Upper lobe of left lung (tissue), 6 donors: ENCODE measurements at places on chromosomes 1 and 21.

DNA sequence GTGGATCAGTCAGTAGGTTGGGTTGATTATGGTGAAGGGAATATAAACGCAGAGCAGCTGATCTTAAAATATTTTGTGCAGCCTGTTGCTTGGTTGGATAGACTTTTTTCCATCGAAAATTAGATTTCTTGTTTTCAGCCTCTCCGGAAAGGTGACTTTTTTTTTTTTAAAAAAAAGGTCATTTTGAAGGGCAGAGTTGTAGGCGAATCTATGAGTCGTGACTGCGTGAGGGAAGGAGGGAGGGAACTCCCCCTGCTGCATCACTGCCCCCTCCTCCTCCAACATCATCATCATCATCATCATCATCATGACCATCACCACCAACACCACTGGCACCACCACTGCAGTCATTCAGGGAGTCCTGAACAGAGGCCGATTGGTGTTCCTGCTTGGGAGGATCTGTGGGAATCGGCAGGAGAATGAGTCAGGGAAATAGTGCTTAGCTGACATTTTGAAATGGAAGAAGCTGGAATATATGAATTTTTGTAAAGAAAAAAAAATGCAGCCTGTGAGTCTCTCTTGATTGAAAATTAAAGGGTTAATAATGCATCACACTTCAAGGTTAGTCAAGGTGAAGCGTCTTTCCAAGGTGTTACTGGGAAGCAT is 1.2 kb downstream of the ATP1B1 start:
- DNase-seq: no peak

DNA sequence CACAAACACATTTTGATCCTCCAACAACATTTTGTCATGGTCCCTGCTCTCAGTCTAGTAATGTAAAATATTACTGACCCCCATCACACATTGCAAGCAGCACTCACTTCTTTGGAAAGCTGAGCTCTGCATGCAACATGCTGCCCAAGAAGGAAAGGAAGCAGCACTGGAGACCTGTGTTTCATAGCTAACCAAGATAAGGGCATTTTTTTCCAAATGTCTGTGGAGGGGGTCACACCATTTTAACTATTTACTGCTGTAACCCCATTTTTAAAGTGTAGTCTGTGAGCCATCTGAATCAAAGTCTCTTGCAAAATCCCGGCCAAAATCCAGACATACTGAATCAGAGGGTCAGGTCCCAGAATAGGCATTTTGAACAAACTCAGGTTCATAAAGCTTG is 4.5 kb upstream of the RASSF5 start:
- no peak for DNase-seq

DNA sequence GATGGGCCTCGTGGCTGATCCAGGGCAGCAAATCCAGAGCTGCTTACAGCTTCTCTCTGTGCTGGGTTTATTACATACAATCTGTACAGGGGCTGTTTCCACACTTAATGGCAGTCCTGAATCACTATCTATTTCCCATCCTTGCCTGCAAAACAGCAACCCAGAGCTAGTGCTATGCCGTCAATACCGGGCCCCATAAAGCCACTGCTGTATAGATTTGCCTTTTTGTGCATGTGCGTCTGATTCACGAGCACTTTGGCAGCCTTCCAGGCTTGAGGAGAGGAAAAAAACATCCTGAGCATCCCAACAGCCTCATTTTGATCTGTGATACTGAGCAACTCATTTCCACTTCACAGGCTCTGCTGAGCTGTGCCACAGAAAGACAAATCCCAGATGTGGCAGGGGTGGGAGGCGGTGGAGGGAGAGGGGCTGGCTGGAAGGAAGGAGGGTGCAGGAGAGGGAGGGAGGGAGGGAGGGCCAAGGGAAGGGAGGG is 65.2 kb upstream of the TARBP1 start:
- peak; percentile 66 for DNase-seq

GRCh38 chr21:40923407-40923806 is 76.4 kb upstream of the DSCAM start:
- no peak for DNase-seq

GRCh38 chr1:18110968-18111367 is 3.4 kb downstream of the IGSF21 start:
- DNase-seq: no peak

DNA sequence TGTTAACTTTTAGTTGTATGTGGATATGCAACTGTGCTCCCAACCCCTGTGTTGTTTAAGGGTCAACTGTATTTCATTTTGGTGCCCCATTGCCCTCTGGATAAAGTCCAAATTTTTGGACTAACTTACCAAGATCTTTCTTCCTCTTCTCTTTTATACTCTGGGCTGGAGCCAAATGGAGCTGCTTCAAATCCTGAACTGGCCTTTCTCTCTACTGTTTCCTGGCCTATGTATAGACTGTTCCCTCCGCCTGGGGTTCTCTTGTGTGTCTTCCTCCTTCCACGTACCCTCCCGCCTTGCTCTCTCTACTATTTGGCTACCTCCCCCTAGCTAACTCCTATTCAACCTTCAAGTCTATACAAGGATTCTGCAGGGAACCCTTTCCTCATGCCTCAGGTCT is 8.4 kb upstream of the CDC14A start:
- DNase-seq: no peak

GRCh38 chr1:247241691-247242090 is 14.2 kb upstream of the VN1R5 start:
- no peak for DNase-seq

DNA sequence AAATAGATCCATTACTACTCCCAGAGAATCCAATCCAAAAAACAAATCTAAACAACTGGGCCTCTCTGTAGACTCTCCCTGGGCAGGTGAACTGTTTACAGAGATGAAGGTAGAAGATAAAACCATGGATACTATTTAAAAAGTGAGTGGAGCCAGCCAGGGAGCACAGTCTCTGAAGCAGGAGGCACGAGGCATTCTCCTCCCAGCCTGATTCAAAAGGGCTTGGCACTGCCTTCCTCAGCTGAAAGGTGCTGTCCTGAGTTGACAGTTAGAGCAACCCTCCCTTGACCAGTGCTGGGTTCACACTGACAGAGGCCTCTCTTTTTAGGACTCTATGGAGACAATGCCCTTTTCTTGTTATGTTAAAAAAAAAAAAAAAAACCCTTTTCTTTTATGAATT is 36.8 kb downstream of the HENMT1 start:
- DNase-seq: no peak

- DNase-seq: no peak
Observed at GRCh38 chr1:185453496-185454192, 136.6 kb upstream of the IVNS1ABP start.

DNA sequence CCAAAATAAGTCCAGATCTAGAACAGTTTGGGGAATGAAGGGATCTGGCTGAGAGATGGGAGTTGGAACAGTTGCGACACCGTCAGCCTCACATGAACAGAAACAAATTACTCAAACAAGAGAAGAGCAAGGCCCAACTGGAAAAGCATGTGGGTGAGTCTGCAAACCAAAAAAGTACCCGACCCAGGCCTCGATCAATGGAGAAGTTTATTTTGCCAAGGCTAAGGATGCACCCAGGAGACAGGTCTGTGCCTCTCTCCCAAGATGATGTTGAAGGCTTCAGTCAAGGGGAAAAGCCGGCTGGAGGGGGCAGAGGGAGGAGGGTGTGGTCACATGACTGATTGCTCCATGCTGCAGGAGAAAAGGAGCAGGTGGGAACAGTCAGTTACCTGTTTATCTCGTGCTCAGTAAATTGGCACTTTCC is 42.3 kb downstream of the KRTAP10-1 start:
- DNase-seq: peak; percentile 62

DNA sequence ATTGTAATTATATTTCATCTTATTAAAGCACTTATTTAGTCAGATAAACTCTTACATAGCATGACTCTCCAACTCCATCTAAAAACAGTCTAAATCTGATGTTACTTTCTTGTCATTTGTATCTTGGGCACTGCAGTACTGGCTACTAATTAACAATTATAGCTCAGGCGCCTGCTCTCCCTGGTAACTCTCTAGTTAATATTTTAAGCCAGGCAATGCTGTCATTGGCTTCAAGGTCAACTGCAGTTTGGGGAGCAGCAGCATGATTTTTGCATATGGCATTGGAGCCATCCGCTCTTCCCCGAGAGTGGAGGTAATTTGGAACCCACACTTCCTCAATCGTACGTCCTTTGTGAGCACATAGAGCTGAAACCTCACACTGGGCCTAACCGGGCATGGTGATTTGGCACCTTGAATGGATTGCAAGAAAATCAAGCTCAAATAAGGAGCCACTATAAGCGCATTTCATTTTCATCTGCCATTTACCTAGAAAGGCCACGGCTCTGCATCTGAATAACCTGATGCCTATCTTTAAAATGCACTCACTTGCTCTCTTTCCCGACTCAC is 187.7 kb downstream of the KAZN start:
- DNase-seq: no peak

GRCh38 chr21:42538479-42539275 is 25.0 kb downstream of the SLC37A1 start:
- no peak for DNase-seq

DNA sequence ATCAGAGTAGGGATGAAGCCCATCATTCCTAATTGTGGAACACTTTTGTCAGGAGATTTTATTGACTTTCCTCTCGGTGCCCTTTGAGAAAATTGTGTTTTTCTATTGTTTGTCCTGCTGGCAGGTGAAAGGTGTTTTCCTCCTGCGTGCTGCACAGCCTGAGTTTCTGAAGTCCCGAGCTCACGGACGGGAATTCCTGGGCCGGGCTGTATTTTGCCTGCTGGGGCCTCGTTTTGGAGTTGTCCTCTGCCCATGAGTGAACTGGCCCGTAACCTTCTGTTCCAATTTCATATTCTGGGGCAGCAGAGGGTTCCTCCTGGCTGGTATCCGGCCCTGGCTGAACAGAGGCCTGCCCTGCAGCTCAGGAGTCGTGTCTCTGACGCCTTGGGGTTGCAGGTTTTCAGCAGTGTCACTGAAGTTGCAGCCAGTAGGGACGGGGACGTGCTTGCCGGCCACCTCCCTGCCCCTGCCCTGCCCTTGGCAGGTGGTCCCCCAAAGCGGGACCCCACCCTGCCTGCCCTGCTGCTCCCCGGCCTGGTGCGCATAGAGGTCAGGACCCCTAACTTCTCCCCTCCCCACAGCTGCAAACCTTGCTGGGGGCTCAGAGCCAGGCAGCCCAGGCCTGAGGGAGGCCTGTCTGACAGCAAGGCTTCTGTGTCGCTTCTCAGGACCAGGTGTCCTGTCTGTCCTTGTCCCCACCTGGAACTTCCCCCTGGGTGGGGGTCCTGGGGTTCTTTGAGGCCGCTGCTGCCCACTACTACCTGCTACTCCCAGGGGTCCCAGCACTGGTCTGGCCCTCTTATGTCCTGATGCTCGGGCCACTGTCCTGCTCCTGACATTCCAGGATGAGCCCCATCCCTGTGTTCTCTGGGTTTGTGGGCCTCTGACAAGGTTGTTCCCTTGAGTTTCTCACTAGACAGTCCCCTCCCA is 49.0 kb downstream of the SLX9 start:
- DNase-seq: no peak

- no peak for DNase-seq
Observed at GRCh38 chr1:169479363-169480066, 6.2 kb downstream of the SLC19A2 start.

DNA sequence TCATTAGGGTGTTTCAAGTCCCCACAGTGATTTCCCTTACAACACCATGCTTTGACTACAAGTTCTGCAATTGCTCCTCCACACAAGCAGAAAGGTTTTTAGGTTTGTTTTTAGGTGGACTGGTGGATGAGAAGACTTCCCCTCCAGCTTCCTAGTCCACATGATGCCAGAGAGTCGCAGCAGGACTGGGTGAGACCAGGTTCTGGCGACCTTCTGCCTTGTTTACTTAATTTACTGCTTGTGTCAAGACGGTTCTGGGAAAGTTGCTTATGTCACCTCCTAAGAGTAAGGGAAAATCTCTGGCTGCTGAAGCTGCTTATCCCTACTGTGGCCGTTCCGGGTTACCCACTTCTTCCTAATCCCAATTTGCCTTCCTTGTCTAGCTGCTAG is 76.4 kb downstream of the GLUL start:
- DNase-seq: no peak

- DNase-seq: no peak
Observed at GRCh38 chr21:29114765-29115500, 15.5 kb upstream of the MAP3K7CL start.

GRCh38 chr1:227541129-227541528 is 22.2 kb upstream of the ZNF678 start:
- no peak for DNase-seq

GRCh38 chr1:218139761-218140160 is 145.3 kb upstream of the RRP15 start:
- no peak for DNase-seq

DNA sequence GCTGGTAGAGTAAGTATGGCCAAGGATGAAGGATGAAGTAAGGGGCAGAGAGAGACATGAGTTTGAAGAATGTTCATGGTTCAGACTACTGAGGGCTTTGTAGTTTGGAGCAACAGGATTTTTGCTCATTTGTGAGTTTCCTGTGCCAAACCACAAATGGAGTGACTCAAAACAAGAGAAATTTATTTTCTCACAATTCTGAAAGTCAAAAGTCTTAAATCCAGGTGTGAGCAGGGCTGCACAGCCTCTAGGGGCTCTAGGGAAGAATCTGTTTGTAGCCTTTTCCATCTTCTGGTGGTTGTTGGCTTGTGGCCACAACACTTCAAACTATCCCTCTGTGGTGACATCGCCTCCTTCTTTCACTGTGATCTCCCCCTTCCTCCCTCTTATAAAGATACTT is 58.9 kb downstream of the RHOU start:
- DNase-seq: no peak

DNA sequence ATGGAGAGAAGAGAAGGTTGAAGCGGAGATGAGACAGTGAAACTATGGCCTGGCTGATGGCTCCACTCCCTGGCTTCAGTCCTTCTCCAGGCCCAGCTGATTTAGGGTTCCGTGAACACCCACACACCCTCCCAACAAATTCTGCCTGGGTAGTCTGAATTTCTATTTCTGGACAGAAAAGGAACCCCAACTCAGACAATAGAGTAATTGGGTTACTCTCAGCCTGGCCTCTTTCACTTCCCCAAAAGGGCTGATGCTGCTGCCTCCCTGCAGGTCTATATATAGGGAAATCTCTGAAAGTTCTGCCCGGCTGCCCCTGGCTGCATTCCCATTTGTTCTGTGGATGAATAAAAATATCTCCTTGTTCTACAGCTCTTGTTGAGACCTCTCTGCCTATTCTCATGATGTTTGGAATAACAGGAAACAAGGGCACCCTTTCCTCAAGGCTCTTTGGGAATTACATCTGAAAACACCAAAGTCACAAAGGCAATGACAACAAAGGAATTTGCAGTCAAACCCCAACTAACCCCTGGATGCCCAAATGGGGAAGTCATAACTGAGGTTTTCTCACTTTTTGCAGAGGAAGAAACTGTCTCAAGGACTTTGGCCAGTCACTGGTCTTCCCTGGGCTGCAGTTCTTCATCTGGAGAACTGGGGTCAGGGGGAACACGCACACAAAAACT is 11.4 kb upstream of the ZSCAN20 start:
- no peak for DNase-seq
